Caco-2 (cell line): ENCODE measurements at places on chromosomes 7 and 10. TPM values are rescaled to one million over a fixed set of nuclear protein-coding genes. Genes with fewer than 3 reads are reported as not detected.

- DNase-seq = no peak
- H3K4me3 ChIP-seq = no peak overlapping the region
- H3K4me1 ChIP-seq = peaks cover 10% of the 10 kb centered on the region; the same call in 1 of the 2 replicates
- H3K27ac ChIP-seq = no peak overlapping the region
- H3K36me3 ChIP-seq = no peaks in the 10 kb centered on the region
Measured at GRCh38 chr10:75266945-75267344, 31.2 kb upstream of the COMTD1 start.

GRCh38 chr7:155093596-155093995 lies 23.5 kb downstream of the HTR5A start:
- no peak for DNase-seq
- H3K4me1 ChIP-seq = no peaks in the 10 kb centered on the region
- H3K27me3 ChIP-seq = no peaks in the 10 kb centered on the region
- H3K36me3 ChIP-seq = no peaks in the 10 kb centered on the region
- H3K4me3 ChIP-seq = no peak overlapping the region

GRCh38 chr7:41538810-41539724 lies 163.8 kb downstream of the INHBA start:
- H3K36me3 ChIP-seq = no peaks in the 10 kb centered on the region
- H3K4me3 ChIP-seq = no peak overlapping the region
- no peak overlapping the region for H3K27ac ChIP-seq
- DNase-seq = no peak

DNA sequence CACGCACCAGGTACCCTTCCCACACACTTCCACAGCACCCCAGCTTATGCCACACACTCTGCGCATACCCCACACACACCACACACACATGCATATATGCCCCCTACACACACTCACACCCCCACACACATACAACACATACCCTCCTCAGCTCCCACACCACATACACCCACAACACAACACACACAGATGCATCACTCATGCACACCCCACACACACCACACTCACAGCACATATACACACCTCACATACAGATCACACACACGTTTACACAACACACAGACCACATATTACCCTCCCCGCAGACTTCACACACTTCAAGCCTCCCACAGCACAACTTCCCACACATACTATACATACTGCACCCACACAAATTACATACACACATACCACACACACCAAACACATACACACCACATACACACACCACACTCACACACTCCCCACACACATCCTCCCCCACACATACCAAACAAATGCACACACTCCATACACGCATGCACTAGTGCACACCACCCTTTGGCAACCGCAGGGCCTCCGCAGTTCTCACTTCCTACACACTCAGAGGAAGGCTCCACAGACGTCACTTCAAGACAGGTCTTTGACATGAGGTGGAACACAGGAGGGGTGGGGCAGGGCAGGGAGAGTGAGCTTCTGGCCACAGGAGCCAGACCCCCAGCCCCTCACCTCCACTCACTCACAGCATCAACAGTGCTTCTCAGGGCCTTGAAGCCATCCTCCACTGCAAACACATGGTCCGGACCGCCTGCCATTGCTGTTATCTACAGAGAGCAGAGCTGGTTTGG lies 18.5 kb upstream of the ANTXRL start:
- H3K27ac ChIP-seq = no peak overlapping the region
- H3K36me3 ChIP-seq = no peaks in the 10 kb centered on the region
- H3K27me3 ChIP-seq = no peaks in the 10 kb centered on the region
- peak; percentile 32 for DNase-seq

DNA sequence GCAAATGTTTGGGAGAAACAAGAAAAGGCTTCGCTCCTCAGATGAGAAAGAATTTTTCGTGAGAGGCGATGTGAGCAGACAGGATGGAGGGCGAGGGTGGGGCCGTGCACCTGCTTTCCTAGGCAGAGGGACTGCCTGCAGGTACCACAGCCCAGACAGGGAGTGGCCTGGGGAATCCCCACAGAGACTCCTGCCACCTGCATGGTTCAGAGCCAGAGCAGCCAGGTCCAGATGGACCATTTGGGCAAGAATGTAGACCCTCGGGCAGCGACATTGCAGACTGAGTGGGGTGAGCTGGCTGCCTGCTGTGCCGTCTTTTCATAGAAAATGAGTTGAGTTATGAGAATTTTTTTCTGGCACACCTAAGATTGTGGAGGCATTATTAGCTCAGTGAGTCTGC lies 216.8 kb downstream of the SNX10 start:
- no peaks in the 10 kb centered on the region for H3K36me3 ChIP-seq
- H3K27ac ChIP-seq = no peak overlapping the region
- no peaks in the 10 kb centered on the region for H3K4me1 ChIP-seq
- H3K4me3 ChIP-seq = no peak overlapping the region
- H3K27me3 ChIP-seq = no peaks in the 10 kb centered on the region
- no peak for DNase-seq

- no peak overlapping the region for H3K27ac ChIP-seq
- H3K4me3 ChIP-seq = no peak overlapping the region
- H3K4me1 ChIP-seq = no peaks in the 10 kb centered on the region
- no peaks in the 10 kb centered on the region for H3K27me3 ChIP-seq
- DNase-seq = no peak
Measured at GRCh38 chr10:75367021-75367487, 34.5 kb downstream of the ZNF503 start.

DNA sequence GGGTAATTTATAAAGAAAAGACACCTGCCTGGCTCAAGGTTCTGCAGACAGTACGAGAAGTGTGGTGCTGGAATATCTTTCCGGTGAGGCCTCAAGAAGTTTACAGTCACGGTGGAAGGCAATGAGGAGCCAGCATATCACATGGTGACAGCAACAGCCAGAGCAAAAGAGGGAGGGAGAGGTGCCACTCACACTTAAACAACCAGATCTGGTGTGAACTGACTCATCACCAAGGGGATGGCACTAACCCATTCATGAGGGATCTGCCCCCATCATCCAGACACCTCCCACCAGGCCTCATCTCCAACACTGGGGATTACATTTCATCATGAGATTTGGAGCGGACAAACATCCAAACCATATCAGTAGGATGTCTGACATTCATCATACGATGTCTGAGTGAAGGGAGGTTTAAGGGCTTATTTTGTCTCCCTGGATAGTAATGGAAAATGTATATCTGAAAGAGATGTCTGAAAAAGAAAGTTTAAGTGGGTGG lies 23.5 kb upstream of the KBTBD2 start:
- H3K27me3 ChIP-seq = no peaks in the 10 kb centered on the region
- no peak overlapping the region for H3K27ac ChIP-seq
- no peaks in the 10 kb centered on the region for H3K4me1 ChIP-seq
- no peak overlapping the region for H3K4me3 ChIP-seq
- no peak for DNase-seq

- H3K27me3 ChIP-seq = no peaks in the 10 kb centered on the region
- H3K27ac ChIP-seq = no peak overlapping the region
- no peak overlapping the region for H3K4me3 ChIP-seq
- DNase-seq = peak; percentile 77
- no peaks in the 10 kb centered on the region for H3K4me1 ChIP-seq
Measured at GRCh38 chr10:124539935-124540641, 78.5 kb downstream of the LHPP start.

DNA sequence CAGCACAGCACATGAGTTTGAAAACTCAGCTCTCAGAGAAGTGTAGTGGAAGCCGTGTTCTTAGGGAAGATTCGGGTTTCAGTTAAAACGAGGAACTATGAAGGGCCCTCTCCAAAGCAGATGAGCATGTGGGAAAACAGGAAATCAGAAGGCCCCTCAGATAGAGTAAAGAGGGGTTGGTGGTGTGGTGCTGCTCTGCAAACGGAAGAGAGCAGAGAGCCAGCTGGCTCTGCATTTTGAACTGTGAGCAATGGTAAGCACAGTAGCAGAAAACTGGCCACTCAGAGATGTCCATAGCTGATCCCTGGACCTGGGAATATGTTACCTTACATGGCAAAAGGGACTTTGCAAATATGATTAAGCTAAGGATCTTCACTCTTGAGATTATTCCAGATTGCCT lies 27.9 kb upstream of the CUL1 start:
- no peaks in the 10 kb centered on the region for H3K4me1 ChIP-seq
- DNase-seq = no peak
- H3K27me3 ChIP-seq = no peaks in the 10 kb centered on the region

- H3K4me3 ChIP-seq = no peak overlapping the region
- no peak for DNase-seq
- H3K27ac ChIP-seq = no peak overlapping the region
- no peaks in the 10 kb centered on the region for H3K4me1 ChIP-seq
Measured at GRCh38 chr10:51397695-51398094, 301.7 kb downstream of the CSTF2T start.

DNA sequence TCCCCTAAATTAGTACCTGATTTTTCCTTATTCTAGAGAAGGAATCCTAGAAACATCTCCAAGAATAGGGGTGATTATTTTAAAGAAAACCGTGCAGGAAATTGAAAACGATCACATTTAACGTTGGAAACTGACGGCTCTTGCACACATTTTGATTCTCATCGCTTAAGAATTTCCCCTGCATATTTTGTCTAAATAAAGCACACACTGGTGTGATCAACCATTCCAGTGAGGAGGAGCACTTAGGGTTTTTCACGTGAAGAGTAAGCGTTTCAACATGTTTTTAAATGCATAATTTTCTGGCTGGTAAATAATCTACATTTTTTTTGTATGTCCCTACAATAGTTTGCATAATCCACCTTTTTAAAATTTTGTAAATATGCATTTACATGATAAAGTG lies 229.7 kb upstream of the PFKP start:
- H3K27me3 ChIP-seq = peaks cover under 1% of the 10 kb centered on the region; the same call in 1 of the 2 replicates
- H3K4me3 ChIP-seq = no peak overlapping the region
- H3K4me1 ChIP-seq = no peaks in the 10 kb centered on the region

DNA sequence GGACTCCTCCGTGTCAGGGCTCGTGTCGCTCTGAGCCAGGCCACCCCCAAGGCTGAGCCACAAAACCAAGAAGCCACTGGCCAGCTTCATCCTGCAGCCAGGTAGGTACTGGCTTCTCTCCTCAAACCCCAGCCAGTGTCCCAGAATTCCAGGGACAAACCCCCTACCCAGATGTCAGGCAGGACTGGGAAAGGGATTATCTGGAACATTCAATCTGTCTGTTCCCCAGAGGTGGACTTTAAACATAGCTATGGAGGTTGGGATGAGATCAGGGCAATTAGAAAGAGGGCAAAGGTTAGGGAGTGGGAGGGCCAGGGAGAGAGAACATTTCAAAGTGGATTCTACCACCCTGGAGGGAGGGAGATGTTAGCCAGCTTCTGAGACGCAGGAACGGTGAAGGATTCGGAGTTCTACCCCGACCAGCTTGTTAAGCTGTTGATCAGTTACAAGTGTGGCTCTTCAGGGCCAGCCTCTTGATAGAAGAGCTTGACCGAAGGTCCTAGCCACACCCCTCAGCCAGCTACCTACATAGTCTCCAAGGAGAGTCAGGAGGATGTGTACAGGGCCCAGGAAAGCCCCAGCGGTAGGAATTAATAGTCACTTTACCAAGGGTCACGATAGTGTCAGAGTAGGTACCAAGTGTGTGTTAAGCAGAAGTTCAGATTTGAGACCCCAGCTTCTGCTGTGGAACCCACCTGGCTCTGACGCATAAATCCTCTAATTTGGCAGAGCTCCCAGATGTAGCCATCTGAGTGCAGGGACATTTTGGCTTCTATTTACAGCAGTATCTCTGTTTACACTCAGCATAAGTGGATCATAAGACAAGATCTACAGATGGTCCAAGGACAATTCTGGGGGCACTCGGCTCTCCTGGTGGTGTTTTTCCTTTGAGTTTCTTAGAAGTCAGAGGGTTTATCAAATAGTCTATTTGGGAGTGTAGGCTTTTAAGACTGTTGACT lies at the start of gene PLA2G12B:
PLA2G12B (minus strand) TSS at position 211 of the 959 bp plus-strand sequence; CDS start at position 90, 121 bp downstream.
- peak within 1 kb of the TSS; percentile 54 for H3K4me3 ChIP-seq
- H3K27ac ChIP-seq = peak within 1 kb of the TSS; percentile 91
- peaks cover 32% of the 10 kb centered on the region for H3K4me1 ChIP-seq
- no peaks in the 10 kb centered on the region for H3K36me3 ChIP-seq
- DNase-seq = peak; percentile 93
- no peaks in the 10 kb centered on the region for H3K27me3 ChIP-seq

DNA sequence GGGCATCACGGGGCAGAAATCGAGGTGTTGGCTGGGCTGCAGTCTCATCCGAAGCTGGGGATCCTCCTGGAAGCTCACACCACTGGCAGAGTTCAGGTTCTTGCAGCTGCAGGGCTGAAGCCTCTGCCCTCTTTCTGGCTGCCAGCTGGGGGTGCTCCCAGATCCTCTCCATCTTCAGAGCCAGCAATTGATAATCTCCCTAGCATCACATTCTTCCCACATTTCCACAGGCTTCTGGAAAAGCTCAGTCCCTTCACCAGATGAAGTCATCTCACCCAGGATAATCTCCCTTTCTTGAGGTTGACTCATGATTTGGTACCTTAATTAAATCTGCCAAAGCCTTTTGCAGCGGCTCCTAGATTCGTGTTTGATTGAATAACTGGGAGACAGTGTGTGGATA lies 55.2 kb downstream of the NRP1 start:
- H3K27me3 ChIP-seq = no peaks in the 10 kb centered on the region
- no peaks in the 10 kb centered on the region for H3K36me3 ChIP-seq
- H3K4me1 ChIP-seq = peaks cover 11% of the 10 kb centered on the region
- H3K27ac ChIP-seq = no peak overlapping the region
- no peak overlapping the region for H3K4me3 ChIP-seq
- no peak for DNase-seq

DNA sequence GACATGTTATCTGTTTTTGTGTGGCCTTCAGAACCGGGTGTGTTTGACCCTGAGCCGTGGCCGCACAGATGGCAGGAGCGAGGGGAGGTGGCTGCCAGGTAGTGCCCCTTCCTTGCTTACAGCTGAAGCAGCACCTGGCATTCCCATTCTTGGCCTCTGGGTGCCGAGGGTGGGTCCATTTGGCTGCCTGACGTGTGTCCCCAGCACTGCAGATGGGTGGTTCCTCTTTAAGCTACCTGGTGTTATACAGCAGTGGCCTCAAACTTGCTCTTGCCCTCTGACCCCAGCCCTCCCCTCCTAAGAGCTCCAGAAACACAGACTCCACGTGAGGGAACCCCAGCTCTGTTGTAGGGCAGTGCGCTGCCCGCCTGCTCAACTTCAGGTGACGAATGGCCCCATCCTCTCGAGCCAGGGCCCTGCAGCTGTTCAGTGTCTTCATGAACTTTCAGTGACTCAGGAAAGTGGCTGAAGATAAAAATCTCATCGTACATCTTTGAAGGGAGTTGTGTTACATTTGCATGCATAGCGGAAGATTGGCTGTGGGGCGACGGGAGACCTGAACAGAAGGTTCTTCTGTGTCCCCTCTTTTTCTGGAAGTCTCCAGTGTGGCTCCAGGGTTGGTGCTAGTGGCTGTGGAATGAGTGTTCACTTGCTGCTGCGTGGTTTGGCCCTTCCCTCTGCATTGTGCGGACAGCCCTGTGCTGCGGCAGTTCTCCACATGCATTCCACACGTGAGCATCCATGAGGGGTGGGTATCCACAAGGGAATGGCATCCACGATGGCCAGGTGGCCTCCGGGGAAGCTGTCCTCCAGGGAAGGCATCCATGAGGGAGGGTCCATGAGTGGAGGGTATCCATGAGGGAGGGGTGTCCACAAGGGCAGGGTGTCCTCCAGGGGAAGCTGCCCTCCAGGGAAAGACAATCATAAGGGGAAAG lies 91.6 kb downstream of the INPP5A start:
- no peaks in the 10 kb centered on the region for H3K36me3 ChIP-seq
- peak overlapping the region; percentile 24 for H3K27ac ChIP-seq

KLLN gene
- total RNA-seq = 1.0 and 1.2 TPM in 2 replicates

WIPF3 gene
- 1.1 and 1.2 TPM in 2 replicates for total RNA-seq

CACNB2 gene
- total RNA-seq = 0.98 and 1.8 TPM in 2 replicates

SORCS1 gene
- total RNA-seq = not detected in 2 replicates

ARMS2 gene
- not detected in 2 replicates for total RNA-seq
